ENCODE measurements at places on chromosomes 12 and 14.

GRCh38 chr14:74955229-74956026, at the start of gene PGF:
TSS of gene PGF (minus strand) at chr14:74955597. CDS start at chr14:74955242, 355 bp downstream.
- DNase-seq, result peak; percentile 18

GRCh38 chr12:4957761-4958160, 48.1 kb downstream of the KCNA1 start:
- no peak for DNase-seq

GRCh38 chr12:92369636-92370035, 224.0 kb upstream of the BTG1 start:
- DNase-seq, result no peak

GRCh38 chr12:116448165-116448739, 110.9 kb upstream of the MAP1LC3B2 start:
- DNase-seq, result no peak

- DNase-seq, result no peak
Observed at GRCh38 chr12:106924268-106924861, 31.3 kb upstream of the TMEM263 start.

- no peak for DNase-seq
Observed at GRCh38 chr14:101404426-101405170, 156.7 kb upstream of the DIO3 start.

DNA sequence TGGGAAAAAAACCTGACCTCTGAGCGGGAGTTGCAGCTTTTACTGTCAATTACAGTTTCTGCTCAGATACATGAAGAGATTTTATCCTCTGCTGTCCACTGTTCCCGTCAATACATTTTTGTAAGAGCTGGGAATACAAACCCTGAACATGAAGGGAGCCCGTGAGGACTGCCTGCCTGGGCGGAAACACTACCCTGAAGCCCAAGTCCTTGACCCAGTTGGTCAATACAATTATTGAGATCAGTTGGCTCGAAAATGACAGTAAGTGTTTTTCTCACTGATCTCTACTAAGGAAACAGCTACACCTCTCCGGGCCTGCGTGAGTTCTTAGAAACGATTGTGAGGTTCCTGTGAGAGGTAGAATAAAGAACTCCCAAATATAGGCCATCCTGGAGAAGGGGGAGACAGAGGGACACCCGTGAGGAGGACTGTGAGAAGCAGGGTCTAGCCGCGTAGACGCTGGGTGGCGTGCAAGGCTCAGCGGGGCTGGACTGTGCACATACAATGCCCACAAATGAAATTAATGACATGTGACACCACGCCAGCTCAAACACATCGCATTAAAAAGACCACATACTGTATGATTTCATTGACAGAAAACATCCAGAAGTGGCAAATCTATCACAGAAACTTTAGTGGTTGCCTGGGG, 509.5 kb downstream of the TMEM132D start:
- no peak for DNase-seq

- no peak for DNase-seq
Observed at GRCh38 chr14:73269729-73270531, 32.6 kb downstream of the PAPLN start.

DNA sequence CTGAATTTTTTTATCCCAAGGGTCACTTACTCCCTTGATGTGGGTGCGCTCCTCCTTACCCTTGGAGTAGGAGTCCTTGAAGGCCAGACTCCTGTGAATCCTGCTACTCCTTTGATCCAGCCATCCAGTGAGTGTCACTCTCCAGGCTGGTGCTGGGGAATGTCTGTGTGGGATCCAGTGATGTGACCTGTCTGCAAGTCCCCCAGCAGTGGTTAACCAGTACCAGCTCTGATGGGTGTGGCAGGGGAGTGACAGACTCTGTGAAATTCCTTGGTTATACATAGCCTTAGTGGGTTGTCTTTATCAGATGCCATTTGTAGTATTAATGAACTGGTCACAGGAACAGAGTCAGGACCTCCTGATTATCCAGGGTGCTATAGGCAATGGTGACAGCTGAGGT, 409.5 kb upstream of the LMO3 start:
- DNase-seq, result no peak

GRCh38 chr12:69555461-69555860, 29.8 kb upstream of the CCT2 start:
- no peak for DNase-seq

DNA sequence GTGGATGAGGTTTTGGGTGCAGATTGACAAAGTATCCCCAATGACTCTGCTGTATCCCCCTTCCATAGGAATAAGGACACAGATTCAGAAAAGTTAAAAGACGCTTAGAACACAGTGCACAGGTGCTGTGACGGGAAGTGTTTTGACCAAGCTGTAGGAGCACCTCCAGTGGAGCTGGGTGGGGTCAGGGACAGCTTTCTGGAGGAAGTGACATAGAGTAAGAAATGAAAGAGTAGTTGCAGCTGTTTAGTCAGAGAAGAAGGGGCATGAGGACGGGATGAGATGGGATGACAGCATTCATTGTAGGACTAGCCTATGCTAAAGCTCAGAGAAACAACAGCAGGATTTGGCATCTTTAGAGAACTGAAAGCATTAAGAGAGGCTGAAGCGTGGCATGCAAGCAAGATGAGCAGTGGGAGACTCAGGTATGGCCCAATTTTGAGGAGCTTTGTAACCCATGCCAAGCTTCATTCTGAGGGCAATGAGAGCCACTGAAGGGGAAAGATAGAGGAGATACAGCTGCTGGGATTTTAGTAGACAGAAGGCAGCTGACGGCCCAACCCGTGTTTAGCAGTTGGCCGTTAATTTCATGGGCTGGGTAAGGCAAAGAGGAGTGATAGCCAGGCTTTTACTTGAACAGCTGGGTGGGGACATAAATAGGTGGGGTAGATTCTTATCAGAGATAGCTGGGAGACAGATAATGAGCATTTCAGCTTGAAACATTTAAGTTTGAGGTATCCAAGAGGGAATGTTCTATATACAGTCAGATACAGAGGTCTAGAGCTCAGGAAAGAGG, 131.8 kb upstream of the KRAS start:
- DNase-seq, result no peak

DNA sequence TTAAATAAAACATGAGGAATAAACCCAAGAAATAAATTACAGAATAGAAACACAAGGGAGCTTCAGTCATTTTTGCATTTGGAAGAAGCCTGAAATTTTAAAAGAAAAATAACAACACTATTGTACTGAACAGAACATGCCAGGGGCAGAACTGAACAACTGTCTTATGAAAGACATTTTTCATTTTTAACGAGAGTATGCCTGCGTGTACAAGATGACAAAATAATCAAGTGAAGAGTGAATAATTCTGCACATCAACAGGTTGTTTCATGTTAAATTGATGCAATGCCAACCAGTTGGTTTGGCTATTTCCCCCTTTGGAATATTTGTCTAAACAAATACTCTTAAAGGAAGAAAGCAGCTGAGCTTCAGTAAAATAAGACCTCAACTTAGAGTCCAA, 103.3 kb upstream of the BTG1 start:
- no peak for DNase-seq

DNA sequence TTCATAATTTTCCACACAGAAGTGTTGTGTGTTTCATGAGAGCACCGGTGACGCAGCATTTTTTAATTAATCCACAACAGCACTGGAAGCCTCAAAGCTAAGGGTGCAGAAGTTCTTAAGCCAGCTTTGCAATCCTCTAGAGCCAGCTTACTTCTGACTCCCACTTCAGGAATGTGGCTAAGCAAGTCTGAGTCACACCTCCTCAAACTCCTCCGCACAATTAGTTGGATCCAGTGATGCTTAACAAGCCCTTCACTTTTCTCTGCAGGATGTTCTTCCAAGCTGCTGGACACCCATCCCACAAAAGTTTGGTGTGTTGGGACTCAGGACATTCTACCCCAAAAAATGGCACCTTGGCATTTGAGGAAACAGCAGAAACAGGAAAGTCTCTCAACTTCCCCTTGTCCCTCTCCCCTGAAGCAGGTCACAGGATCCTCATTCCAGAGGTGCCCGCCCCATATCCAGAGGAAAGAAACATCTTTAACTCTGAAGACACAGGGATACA, 210.0 kb downstream of the PPM1H start:
- peak; percentile 10 for DNase-seq

DNA sequence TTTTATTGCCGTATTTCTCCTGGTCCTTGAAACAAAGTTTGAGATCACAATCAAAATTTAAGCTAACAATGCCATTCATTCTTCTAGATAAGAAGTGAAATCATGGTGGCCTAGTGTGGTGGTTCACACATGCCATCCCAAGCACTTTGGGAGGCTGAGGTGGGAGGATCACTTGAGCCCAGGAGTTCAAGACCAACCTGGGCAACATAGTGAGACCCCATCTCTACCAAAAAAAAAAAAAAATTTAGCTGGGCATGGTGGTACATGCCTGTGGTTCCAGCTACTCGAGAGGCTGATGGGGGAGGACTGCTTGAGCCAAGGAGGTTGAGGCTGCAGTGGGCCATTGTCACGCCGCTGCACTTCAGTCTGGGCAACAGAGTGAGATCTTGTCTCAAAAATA, 24.2 kb downstream of the GDF11 start:
- DNase-seq, result no peak

DNA sequence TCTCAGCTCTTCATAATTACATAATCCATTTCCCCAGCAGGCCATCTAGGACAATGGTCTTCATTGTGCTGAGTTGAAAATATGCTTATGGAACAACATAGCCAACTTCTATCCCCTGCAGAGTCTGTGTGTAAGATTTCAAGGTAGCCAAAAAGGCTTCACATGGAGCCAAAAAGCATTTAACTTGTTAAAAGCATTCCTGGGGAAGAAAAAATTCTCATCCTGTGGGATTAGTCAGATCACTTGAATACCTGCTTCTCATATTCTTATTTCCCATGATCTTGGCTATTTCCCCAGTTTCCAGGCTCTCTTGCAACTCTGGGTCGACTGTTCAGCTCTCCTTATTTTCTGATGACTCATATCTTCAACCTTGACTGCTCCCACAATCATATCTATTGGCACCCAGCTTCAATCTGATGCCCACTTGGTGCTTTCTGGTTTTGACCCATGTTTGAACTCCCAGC, 178.9 kb downstream of the KLHL28 start:
- DNase-seq, result no peak

DNA sequence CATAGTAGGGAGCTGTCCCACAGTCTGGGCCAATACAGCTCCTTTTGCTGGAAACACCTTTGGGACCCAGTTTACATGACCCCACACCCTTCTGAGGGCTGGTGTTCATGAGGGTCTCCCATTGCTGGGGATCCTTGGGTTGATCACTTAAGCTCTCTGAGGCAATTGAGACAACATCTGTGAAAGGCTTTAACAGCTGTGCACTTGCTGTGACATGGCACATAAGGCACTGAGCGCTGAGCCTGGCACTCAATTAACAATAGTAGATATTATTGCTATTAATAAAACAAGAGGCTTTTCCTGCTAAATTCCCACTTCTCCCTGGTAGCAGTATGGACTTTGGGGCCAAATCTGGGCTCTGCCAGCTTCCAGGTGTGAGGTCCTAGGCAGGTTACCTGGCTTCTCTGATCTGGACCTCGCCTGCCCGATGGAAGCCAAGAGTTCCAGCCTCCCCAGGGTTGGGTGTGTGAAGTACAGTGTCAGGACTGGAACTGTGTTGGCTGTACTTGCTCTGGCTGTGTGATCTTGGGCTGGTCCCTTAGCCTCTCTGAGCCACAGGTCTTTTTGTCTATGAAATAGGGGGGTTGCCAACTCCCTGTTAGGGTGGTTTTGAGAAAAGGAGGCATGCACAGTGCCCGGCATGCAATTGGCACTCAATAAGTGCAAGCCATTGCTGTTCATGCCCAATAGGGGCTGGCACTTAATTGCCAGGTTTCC, 3.1 kb downstream of the SH2B3 start:
- DNase-seq, result no peak

GRCh38 chr12:111798182-111798581, 31.4 kb downstream of the ALDH2 start:
- no peak for DNase-seq
